ENCODE measurements at places on chromosomes 12 and 14. TPM values are rescaled to one million over a fixed set of nuclear protein-coding genes. Genes with fewer than 3 reads are reported as not detected.

Gene PTPN6
- total RNA-seq, result 42.4 TPM

Gene TMEM119
- total RNA-seq, result not detected

Gene SDR9C7
- not detected for total RNA-seq

Gene TROAP
- total RNA-seq, result 38.5 TPM

Gene PRB2
- not detected for total RNA-seq

Gene APOLD1
- total RNA-seq, result 5.3 TPM

Gene SYT10
- 2.9 TPM for total RNA-seq

Gene C12orf54
- not detected for total RNA-seq

Gene AQP6
- 0.86 TPM for total RNA-seq
